ENCODE measurements at places on chromosomes 7 and 10.

DNA sequence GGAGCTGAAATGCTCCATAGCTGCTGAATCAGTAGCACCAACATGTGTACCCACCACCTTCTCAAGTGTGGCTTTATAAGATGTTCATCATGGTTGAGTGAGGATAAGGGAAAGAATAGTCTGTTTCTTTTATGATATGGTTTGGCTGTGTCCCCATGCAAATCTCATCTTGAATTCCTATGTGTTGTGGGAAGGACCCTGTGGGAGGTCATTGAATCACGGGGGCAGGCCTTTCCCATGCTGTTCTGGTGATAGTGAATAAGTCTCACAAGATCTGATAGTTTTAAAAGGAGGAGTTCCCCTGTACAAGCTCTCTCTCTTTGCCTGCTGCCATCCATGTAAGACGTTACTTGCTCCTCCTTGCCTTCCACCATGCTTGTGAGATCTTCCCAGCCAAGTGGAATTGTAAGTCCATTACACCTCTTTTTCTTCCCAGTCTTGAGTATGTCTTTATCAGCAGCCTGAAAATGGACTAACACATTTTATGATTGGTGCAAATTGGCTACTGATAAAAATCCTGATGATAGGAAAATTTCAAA is 799.9 kb downstream of the TNS3 start:
- no peak for DNase-seq

GRCh38 chr10:32331606-32332005 is 15.4 kb downstream of the EPC1 start:
- DNase-seq: no peak

DNA sequence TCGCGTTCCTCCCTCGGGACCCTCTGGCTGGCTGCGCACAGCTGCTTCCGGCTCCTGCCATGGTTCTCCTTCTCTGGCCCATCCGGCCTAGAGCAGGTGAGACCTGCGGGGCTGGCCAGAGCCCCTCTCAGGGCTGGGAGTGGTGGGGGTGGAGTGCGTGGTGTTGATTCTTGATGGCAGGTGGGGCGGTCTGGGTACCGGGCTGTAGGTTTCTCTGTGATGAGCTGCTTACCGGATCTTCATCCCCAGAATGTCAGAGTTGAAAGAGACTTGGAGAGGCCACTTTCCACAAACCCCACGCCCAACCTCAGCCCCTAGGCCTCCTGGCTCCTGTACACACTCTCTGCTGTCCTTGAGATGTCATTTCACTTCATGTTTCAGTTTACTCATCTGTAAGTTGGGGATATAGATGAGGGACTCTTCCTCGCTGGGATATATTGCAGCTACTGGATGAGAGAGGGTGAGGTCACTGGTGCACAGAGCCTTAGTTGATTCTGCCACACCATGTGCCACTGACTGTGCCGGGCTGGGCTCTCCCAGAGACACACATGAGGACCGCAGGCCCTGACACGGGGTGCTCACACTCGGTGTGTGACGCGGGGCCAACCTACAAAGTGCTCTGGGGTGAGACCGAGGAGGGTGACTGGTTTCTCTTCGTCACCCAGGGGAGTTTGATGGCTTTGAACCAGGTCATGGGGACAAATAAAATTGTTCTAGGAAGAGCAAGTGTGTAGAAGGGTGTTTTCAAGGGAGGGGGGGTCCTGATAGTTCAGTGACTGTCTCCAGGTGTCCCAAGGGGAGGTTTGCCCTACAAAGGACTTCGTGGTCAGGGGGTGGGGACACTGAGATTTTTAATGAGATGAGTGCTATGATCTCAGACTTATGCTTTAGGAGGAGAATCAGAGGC is 29.5 kb downstream of the ZNF775 start:
- DNase-seq: no peak

GRCh38 chr10:70652761-70653657 is 19.3 kb upstream of the ADAMTS14 start:
- no peak for DNase-seq

GRCh38 chr10:79166741-79167140 is 98.0 kb downstream of the ZMIZ1 start:
- no peak for DNase-seq

DNA sequence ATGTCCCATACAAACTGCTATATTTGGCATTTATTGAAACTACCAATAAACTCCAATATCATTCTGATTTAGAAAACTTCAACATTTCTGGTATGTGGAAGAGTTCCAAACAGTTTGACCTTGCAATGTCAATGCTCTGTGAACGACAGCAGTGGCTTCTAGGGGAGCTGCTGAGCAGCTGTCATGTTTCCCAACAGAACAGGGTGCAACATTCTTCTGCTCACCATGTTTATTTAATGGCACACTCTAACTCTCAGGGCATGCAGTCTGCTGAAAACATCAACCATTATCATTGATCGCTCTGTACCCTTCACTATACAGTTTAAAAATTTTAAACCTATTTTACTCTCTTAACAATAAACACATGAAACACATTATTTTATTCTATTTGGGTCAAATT is 25.9 kb downstream of the LMOD2 start:
- no peak for DNase-seq

GRCh38 chr10:57723305-57723704 is 544.4 kb downstream of the IPMK start:
- no peak for DNase-seq

DNA sequence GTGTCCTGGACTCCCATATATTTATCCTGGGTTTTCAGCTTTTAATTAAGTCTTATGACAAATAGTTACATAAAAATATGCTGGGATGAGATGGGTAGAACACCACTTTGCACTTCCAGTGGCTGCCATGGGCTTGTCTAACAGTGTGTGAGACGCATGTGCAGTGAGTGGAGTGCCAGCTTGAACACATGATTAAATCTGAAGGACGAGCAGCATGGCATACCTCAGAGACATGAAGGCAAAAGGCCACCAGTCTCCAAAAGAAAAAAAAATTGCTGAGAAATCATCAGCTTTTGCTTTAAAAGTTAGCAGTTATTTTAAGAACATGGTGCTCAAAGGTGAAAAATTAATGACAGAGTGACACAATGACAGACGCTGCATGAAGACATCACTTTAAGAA is 139.0 kb upstream of the ADCY1 start:
- no peak for DNase-seq

- no peak for DNase-seq
Observed at GRCh38 chr10:69065406-69066361, 22.2 kb upstream of the SRGN start.
